Nephron progenitor cell (in vitro differentiated cells): ENCODE measurements at places on chromosomes 7 and 10.

GRCh38 chr7:148262721-148263229 is 327.8 kb upstream of the C7orf33 start:
- peak; percentile 91 for DNase-seq

GRCh38 chr10:44986670-44987069 is 8.1 kb upstream of the DEPP1 start:
- DNase-seq, result no peak

GRCh38 chr10:117741524-117741923 is 199.0 kb downstream of the EMX2 start:
- no peak for DNase-seq

GRCh38 chr7:100157334-100158228 is 942 bp downstream of the TRAPPC14 start:
- no peak for DNase-seq

- DNase-seq, result no peak
These were observed 3.6 kb downstream of the UBE2D4 start for GRCh38 chr7:43929529-43930457.
